Common myeloid progenitor, CD34-positive (primary cell): ENCODE measurements at places on chromosomes 4 and X.

- H3K36me3 ChIP-seq, result peaks cover 2% of the 10 kb centered on the region
- peaks cover 18% of the 10 kb centered on the region for H3K4me1 ChIP-seq
- no peak for DNase-seq
- no peaks in the 10 kb centered on the region for H3K27me3 ChIP-seq
- no peak overlapping the region for H3K27ac ChIP-seq
- peak overlapping the region; percentile 68 for H3K4me3 ChIP-seq
Measured at GRCh38 chr4:89055157-89056080, 1.6 kb downstream of the FAM13A start.

DNA sequence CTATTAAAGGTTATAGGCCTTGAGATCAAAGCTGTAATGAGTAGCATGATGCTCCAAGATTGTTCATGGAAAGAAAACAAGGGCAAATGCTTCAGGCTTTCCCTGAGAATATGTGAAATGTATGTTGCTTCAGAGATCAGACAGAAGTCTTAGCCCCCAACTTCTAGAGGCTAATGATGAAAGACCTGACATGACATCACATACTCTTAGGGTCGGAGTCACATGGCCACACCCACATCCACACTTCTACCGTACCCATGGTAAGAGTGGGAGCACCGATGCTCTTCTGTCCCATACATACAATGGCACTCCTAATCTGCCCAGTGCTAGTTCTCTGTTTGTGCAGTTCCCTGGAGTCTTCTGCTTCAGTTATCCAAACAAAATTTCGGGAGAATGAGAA lies 111.9 kb upstream of the ACSL4 start:
- H3K36me3 ChIP-seq, result no peaks in the 10 kb centered on the region
- no peak for DNase-seq
- H3K4me1 ChIP-seq, result peaks cover 40% of the 10 kb centered on the region
- H3K4me3 ChIP-seq, result no peak overlapping the region
- no peak overlapping the region for H3K27ac ChIP-seq

- H3K27ac ChIP-seq, result no peak overlapping the region
- H3K4me1 ChIP-seq, result peaks cover 4% of the 10 kb centered on the region
- no peaks in the 10 kb centered on the region for H3K27me3 ChIP-seq
- H3K36me3 ChIP-seq, result no peaks in the 10 kb centered on the region
- DNase-seq, result peak; percentile 17
Measured at GRCh38 chr4:95092766-95093165, 335.0 kb downstream of the BMPR1B start.

DNA sequence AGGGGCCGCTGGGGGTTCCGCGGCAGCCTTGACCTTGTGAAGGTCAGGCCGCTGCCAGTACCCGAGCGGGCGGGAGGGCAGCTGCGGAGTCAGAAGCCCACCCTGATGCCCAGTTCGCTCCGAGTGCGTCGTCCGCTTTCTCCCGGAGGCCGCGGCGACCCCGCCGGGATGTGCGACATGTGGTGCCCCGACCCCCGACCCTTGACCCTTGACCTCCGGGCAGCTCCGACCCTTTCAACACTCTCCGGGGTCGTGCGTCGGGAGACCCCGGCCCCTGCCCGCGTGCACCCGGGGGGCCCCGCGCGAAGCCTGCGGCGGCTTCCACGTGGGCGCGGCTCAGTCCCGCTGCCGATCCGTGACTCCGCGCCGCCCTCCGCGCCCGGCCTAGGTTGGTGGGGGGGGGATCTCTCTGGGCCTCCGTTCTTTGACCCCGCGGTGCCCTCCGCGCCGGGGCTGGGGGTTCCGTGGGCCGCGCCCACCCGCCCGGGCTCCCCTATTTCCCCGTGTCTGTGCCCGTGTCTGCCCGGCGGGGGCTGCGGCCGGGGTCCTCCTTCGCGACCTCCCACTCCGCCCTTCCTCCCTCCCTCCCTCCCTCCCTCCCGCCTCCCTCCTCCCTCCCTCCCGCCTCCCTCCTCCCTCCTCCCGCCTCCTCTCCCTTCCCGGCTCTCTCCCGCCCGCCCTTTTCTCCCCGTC lies 609 bp upstream of the SLC25A6 start:
- H3K4me3 ChIP-seq, result peak overlapping the region; percentile 99
- peak; percentile 75 for DNase-seq
- peaks cover 38% of the 10 kb centered on the region for H3K36me3 ChIP-seq
- H3K27ac ChIP-seq, result peak overlapping the region; percentile 81

DNA sequence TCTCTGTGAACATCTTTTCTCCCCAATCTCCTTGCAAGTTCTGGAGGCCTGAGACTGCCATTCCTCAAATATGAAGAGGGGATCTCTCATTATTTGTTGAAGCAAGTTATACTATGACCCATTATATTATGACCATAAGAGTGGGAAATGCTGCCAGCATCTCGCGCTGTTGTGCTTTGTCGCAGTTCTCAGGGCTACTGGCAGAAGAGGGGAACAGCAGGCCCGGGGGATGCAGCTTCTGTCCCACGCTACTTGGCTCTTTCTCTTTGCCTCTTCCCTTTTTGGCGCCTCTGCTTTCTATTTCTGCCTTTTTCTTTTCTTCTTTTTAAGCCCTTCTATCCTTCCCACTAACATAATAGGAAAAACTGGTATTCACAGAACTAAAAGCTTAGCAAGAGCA lies 64.2 kb downstream of the GEMIN8 start:
- no peaks in the 10 kb centered on the region for H3K27me3 ChIP-seq
- H3K36me3 ChIP-seq, result no peaks in the 10 kb centered on the region
- no peak overlapping the region for H3K4me3 ChIP-seq

- no peak overlapping the region for H3K27ac ChIP-seq
- no peaks in the 10 kb centered on the region for H3K36me3 ChIP-seq
- peaks cover 25% of the 10 kb centered on the region for H3K4me1 ChIP-seq
- H3K4me3 ChIP-seq, result no peak overlapping the region
- peak; percentile 77 for DNase-seq
Measured at GRCh38 chr4:140237616-140238350, 83.8 kb upstream of the MAML3 start.

GRCh38 chr4:127048376-127049044 lies 584.2 kb upstream of the INTU start:
- H3K36me3 ChIP-seq, result no peaks in the 10 kb centered on the region
- no peak for DNase-seq
- no peak overlapping the region for H3K4me3 ChIP-seq
- no peaks in the 10 kb centered on the region for H3K27me3 ChIP-seq

DNA sequence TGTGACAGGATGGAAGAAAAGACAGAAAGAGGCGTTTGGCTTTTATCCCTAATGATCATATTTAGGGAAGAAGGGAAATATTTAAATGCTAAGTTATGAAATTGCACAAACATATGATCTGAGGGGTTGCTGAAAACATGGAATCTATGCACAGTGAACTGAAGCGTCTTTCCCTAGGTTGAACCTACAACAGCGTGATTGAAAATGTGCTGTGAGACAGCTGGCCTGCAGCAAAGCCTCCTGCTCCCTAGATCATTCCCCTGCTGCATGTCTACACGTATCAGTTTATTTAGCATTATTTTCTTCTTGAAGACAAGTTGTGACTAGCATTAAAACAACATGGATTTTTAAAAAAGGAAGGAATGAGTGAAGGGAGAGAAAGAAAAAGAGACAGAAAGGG lies 272.5 kb upstream of the TRAM1L1 start:
- H3K27me3 ChIP-seq, result no peaks in the 10 kb centered on the region
- no peaks in the 10 kb centered on the region for H3K4me1 ChIP-seq
- no peak for DNase-seq
- no peaks in the 10 kb centered on the region for H3K36me3 ChIP-seq

DNA sequence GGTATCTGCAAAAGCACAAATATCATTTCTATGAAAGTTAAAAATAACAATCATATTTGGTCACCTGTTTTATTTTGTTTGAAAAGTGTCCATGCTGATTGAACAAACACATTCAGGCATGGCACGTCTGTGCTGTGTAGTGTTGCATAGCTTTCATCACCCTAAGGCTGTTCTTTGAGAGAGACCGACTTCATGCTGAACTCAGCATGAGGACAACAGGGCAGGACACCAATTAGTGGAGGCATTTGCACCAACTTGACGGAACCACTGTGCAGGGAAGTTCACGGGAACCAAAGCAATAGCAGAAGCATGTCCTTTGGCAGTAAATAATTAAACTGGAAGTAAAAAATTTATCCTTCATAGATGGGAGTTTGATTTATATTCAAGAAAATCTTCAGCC lies 158.4 kb upstream of the SLC7A11 start:
- H3K27me3 ChIP-seq, result no peaks in the 10 kb centered on the region
- H3K27ac ChIP-seq, result no peak overlapping the region
- DNase-seq, result no peak
- H3K4me3 ChIP-seq, result no peak overlapping the region
- peaks cover 5% of the 10 kb centered on the region for H3K4me1 ChIP-seq
- no peaks in the 10 kb centered on the region for H3K36me3 ChIP-seq

DNA sequence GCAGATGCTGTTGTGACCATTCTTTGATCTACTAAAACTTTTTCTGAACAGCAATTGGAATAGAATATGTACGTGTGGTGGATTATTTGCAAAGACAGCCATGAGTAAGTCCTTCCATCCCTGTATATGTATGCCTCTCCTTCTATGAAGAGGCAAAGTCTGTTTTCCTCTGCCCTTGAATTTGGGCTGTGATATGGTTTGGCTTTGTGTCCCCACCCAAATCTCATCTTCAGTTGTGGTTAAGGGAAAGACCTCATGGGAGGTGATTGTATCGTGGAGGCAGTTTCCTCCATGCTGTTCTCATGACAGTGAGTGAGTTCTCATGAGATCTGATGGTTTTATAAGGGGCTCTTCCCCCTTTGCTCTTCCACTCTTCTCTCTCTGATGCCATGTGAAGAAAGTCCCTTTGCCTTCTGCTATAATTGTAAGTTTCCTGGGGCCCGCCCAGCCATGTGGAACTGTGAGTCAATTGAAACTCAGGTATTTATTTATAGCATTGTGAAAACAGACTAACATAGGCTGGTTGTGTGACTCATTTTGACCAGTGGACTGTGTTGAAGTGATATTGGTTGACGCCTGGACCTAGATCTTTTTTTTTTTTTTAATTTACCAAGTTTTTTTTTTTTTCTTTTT lies 108.3 kb upstream of the CAMK2D start:
- no peaks in the 10 kb centered on the region for H3K27me3 ChIP-seq
- no peaks in the 10 kb centered on the region for H3K4me1 ChIP-seq
- no peaks in the 10 kb centered on the region for H3K36me3 ChIP-seq
- no peak overlapping the region for H3K27ac ChIP-seq

DNA sequence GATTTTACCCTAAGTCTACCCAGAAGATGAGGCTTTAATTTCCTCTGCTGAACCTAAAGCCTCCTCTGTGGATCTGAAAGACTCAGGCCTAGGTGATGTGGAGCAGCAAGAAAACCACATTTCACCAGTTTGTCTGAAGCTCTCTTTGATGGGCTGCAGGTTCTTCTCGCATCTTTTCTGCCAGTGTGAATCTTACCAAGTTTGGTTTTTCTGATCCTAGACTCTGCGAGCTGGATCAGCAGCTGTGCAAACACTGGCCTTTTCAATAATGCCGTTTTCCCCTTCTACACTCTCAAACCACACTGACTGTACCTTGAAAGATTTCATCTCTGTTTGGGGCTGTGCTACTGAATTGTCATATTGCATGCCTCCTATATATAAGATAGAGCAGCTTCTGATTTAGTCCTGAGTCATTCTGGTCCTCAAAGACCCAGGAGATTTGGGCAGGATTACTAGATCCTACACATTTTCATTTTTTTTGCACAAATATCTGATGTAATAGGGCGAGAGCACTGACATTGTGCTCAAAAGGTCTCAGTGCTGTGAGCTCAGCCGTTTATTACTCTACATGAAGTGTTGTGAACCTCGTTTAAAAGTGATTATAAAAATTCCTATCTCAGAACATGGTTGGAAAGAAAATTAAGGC lies 133.6 kb upstream of the FAM9C start:
- no peak overlapping the region for H3K4me3 ChIP-seq
- no peak overlapping the region for H3K27ac ChIP-seq
- H3K4me1 ChIP-seq, result no peaks in the 10 kb centered on the region
- no peak for DNase-seq
- H3K27me3 ChIP-seq, result no peaks in the 10 kb centered on the region

DNA sequence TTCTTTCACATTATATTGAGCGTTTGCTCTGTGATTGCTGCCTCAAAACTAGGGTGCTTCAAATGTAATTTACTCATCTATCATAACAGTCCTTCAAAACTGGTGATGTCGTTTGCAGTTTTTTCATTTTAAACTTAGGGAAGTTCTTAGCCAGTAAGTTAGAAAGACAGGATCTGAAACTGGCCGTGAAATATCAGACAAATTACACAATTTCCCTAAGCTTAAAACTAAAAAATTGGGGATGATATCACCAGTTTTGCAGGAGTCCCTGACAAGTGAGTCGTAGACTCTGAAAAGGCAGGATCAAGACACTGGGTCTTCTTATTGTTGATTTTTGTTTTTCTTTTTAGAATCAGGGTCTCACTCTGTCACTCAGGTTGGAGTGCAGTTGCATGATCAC lies 44.8 kb downstream of the MOB1B start:
- no peak overlapping the region for H3K4me3 ChIP-seq
- H3K27me3 ChIP-seq, result no peaks in the 10 kb centered on the region
- H3K27ac ChIP-seq, result no peak overlapping the region
- DNase-seq, result no peak
- no peaks in the 10 kb centered on the region for H3K36me3 ChIP-seq

GRCh38 chrX:25006586-25007058 lies 9.1 kb downstream of the ARX start:
- no peak for DNase-seq
- peaks cover 16% of the 10 kb centered on the region for H3K27me3 ChIP-seq
- no peaks in the 10 kb centered on the region for H3K4me1 ChIP-seq

DNA sequence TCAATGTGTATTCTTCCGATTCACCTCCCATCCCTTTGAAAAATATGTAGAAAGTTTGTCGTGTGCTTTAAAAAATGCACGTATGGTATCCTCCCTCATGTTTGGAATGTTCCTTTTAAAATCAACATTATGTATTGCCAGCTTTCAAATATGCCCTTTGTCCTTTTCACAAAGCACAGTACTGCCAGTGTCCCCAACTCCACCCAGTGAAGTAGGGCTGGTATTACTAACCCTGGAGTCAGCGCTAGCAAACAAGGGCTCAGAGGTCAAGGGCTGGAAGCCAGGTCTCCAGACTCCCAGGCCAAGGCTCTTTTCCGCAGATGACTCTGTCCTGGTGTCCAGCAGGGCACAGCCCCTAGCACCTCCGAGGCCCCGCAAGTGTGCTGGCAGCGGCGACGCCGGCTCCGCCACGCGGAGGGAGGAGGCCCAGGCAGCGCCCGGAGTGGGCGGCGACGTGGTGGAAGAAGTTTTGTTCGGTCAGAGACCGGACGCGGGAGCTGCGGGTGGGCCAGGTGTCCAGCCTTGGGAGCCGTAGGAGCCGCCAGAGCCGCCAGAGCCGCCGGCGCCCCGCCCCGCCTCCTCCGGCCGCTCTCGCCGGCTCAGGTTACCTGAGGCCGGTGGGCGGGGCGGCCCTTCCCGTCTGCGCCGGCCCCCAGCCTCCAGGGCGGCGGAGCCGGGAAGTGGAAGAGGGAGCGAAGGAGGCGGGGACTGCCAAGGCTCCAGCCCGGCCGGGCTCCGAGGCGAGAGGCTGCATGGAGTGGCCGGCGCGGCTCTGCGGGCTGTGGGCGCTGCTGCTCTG lies at the start of gene IL13RA1:
IL13RA1 (plus strand) TSS at position 720 of the 799 bp plus-strand sequence; CDS start at position 753, 33 bp downstream.
- H3K27ac ChIP-seq, result no peak within 1 kb of the TSS
- H3K4me1 ChIP-seq, result peaks cover 15% of the 10 kb centered on the region
- H3K27me3 ChIP-seq, result no peaks in the 10 kb centered on the region
- H3K4me3 ChIP-seq, result peak within 1 kb of the TSS; percentile 47
- H3K36me3 ChIP-seq, result no peaks in the 10 kb centered on the region
